Left lung (tissue), 14 donors: ENCODE measurements at places on chromosomes 12 and 14.
A peak's percentile ranks its signal among the peaks of the same experiment; 100 is the strongest.

DNA sequence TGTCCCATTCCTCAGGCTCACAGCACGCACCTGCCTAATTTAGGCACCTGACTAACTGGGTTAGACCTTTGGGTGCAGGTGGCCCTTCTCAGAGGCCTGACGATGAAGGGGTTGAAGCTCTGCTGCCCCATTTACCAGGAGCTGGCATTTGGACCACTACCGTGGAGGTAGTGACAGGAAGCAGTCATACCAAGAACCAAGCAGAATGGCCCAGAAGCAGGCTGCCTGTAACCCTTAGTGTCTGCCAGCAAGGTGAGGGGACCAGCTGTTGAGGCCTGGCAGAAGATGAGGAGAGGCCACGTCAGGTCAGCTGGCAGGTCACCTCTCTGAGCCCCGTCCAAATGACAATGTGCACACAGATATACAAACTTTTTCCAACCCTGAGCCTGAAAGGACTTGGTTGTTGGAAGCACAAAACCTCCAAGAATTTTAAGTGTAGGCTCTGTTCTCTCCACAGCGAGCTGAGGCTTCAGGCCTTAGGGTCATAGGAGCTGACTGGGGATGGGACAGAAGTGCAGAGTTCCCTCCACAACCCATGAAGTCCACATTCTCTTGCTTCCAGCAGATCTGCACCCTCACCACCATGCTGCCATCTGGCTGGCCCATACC, 23.1 kb downstream of the VASH1 start:
- H3K4me3 ChIP-seq = no peak overlapping the region
- no peak for DNase-seq
- H3K36me3 ChIP-seq = no peaks in the 10 kb centered on the region
- H3K27ac ChIP-seq = no peak overlapping the region
- peaks cover 39% of the 10 kb centered on the region for H3K4me1 ChIP-seq

- peaks cover 32% of the 10 kb centered on the region for H3K4me1 ChIP-seq
- no peak overlapping the region for H3K4me3 ChIP-seq
- DNase-seq = no peak
Measured at GRCh38 chr14:50935126-50936015, 8.9 kb downstream of the PYGL start.

GRCh38 chr14:38309522-38310277, 53.8 kb upstream of the CLEC14A start:
- H3K27me3 ChIP-seq = no peaks in the 10 kb centered on the region
- DNase-seq = no peak
- no peaks in the 10 kb centered on the region for H3K4me1 ChIP-seq

GRCh38 chr12:68499616-68500015, 111.1 kb upstream of the RAP1B start:
- H3K27ac ChIP-seq = no peak overlapping the region
- no peaks in the 10 kb centered on the region for H3K27me3 ChIP-seq
- H3K4me3 ChIP-seq = no peak overlapping the region
- H3K4me1 ChIP-seq = no peaks in the 10 kb centered on the region

GRCh38 chr12:40226705-40227104, 1.9 kb downstream of the LRRK2 start:
- H3K4me3 ChIP-seq = peak overlapping the region; percentile 64
- H3K4me1 ChIP-seq = no peaks in the 10 kb centered on the region
- H3K27me3 ChIP-seq = no peaks in the 10 kb centered on the region
- no peaks in the 10 kb centered on the region for H3K36me3 ChIP-seq

- no peaks in the 10 kb centered on the region for H3K36me3 ChIP-seq
- no peak overlapping the region for H3K4me3 ChIP-seq
- no peaks in the 10 kb centered on the region for H3K4me1 ChIP-seq
- DNase-seq = no peak
- H3K27ac ChIP-seq = no peak overlapping the region
Measured at GRCh38 chr14:36713960-36714703, 52.5 kb downstream of the PAX9 start.

GRCh38 chr14:58150243-58150805, 1.7 kb downstream of the ARMH4 start:
- H3K36me3 ChIP-seq = no peaks in the 10 kb centered on the region
- H3K4me1 ChIP-seq = peaks cover 18% of the 10 kb centered on the region
- H3K4me3 ChIP-seq = no peak overlapping the region
